Non-pigmented ciliary epithelial cell (primary cell): ENCODE measurements at places on chromosomes 4 and X.

- no peak for DNase-seq
Measured at GRCh38 chr4:124409044-124409443, 303.5 kb downstream of the ANKRD50 start.

- peak; percentile 49 for DNase-seq
Measured at GRCh38 chr4:150867148-150867547, 147.9 kb downstream of the LRBA start.

- peak; percentile 51 for DNase-seq
Measured at GRCh38 chrX:34880656-34881055, 61.9 kb upstream of the FAM47B start.

- no peak for DNase-seq
Measured at GRCh38 chrX:78322863-78323262, 4.5 kb downstream of the CYSLTR1 start.

- DNase-seq: no peak
Measured at GRCh38 chrX:115603534-115604074, 42.6 kb downstream of the PLS3 start.

DNA sequence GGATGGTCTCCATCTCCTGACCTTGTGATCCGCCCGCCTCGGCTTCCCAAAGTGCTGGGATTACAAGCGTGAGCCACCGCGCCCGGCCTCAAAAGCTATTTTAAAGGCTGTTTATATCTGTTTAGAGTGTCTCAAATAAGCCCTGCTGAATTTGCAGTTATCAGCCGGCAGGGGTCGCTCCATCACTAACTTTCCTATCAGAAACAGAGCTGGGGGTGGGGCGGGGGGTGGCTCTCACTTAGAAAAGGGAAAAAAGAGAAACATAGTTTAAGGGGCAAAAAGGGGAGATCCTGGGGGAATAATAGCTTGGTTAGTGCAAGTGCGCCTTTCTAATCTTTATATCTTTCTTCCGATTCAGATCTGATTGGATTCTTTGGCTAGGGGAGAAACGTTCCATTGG, 450.7 kb downstream of the UBE2NL start:
- DNase-seq: no peak

GRCh38 chr4:111066447-111066846, 443.6 kb upstream of the PITX2 start:
- DNase-seq: peak; percentile 40

DNA sequence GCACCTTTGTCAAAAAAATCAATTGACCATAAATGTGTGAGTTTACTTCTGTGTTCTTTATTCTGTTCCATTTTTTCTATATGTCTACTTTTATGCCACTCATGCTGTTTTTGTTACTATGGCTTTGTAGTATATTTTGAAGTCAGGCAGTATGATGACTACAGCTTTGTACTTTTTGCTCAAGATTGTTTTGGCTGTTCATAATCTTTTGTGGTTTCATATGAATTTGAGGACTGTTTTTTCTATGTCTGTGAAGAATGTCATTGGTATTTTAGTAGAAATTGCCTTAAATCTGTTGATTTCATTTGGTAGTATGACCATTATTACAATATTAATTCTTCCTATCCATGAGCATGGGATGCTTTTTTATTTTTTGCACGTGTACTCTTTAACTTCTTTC, 346.8 kb downstream of the PPP3CA start:
- DNase-seq: no peak

DNA sequence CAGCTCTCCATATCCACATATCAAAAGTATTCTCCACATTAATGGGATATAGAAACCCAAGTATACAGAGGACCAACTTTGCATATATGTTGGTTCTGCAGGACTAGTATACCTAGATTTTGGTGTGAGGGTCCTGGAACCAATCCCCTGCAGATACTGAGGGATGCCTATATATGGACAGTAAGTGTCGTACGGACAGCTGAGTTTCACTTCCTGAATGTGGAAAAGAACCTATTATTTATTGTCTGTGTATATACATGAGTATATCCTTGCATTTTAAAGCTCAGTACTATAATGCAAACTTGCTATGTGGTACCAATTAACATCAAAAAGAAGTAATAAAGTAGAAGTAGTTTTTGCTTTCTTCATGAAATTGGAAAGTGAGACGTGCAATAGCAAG, 101.9 kb downstream of the FBXW7 start:
- DNase-seq: no peak
